ENCODE measurements at places on chromosomes 5 and 9. TPM values are rescaled to one million over a fixed set of nuclear protein-coding genes. Genes with fewer than 3 reads are reported as not detected.

- no peaks in the 10 kb centered on the region for H3K27me3 ChIP-seq
- H3K36me3 ChIP-seq: peaks cover 14% of the 10 kb centered on the region
- no peak overlapping the region for H3K4me3 ChIP-seq
- no peak overlapping the region for H3K27ac ChIP-seq
- H3K4me1 ChIP-seq: peaks cover 4% of the 10 kb centered on the region
Measured at GRCh38 chr5:34831303-34831702, 7.7 kb upstream of the TTC23L start.

GRCh38 chr5:1180841-1181271 lies 20.5 kb upstream of the SLC6A19 start:
- H3K36me3 ChIP-seq: no peaks in the 10 kb centered on the region
- H3K4me3 ChIP-seq: no peak overlapping the region
- no peak for DNase-seq
- H3K27me3 ChIP-seq: no peaks in the 10 kb centered on the region
- no peak overlapping the region for H3K27ac ChIP-seq

DNA sequence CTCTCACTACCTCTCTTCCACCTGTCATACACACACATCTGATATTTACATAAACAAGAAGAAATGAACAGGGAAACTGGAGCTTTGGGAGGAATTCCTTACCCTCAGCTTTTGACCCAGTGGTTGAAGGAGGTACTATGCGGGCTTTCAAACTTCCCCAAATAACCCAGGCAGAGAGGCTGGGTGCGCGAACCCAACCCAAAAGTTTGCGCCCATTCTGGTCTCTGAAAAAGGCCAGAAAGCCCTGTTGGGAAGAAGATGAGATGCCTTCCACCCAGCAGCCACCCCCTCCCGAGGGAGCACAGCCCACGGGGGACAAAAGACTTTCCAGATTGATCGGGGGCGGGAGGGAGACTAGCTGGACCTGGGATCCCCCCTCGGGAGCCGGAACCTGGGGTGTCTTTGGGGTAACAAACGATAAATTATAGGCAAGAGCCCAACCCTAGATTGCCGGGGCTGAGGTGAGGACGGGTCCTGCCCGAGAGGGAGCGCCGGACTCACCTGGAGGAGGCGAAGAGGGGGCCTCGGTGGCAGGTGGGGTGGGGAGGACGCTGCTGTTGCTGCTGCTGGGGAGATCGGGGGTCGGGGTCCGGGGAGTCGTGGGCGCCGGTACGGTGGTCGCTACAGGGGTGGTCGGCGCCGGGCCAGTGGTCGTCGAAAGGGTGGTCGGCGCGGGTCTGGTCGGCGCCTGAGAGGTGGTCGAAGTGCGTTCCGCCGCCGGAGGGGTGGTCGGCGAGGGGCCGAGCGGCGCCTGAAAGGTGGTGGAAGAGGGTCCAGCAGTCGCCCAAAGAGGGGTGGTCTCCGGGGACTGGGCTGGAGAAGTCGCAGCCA lies 798 bp downstream of the MEGF9 start:
- no peaks in the 10 kb centered on the region for H3K4me1 ChIP-seq
- peak overlapping the region; percentile 64 for H3K4me3 ChIP-seq

GAPT gene
- 5.1 TPM for total RNA-seq

DNA sequence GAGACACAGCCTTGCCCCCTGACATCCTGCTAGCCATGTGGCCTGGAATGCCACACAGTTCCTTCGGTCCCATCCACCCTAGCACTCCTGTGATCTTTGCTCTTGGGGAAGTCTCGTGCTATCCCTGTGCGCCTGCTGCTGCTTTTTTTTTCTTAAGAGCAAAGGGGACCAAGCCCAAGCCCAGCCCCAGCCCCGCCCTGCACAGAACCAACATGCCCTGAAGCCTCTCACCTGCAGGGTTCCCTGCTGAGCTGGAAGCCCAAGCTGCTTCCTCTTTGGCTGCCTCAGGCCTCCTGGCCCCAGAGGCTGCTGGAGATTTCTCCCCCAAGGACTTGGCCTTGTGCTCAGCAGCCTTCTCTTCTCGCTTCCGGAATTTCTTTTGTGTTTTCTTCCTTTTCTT lies 1.8 kb downstream of the SURF6 start:
- H3K27ac ChIP-seq: no peak overlapping the region
- no peak for DNase-seq
- H3K27me3 ChIP-seq: no peaks in the 10 kb centered on the region
- H3K4me3 ChIP-seq: no peak overlapping the region

- H3K27me3 ChIP-seq: no peaks in the 10 kb centered on the region
- no peaks in the 10 kb centered on the region for H3K4me1 ChIP-seq
Measured at GRCh38 chr5:169880012-169880663, 100.2 kb downstream of the INSYN2B start.

DNA sequence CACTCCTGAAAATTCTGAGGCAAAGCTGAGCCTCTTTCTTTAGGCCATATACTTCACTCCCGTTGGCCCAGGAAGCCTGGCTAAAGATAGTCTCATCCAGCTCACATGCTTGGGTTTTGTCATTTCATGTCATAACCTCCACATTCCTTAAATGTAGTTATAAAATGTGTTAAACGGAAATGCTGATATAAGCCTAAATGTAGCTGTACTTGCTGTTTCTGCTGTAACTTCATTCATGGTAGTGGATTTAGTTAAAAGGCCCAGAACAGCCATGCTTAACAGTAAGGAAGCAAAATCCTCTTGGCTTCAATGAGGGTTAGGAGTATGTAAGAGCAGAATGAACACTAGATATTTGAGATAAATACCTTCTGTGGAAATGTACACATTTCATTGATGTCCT lies 135.8 kb upstream of the TMEM161B start:
- no peak overlapping the region for H3K4me3 ChIP-seq
- DNase-seq: no peak
- no peak overlapping the region for H3K27ac ChIP-seq
- H3K27me3 ChIP-seq: no peaks in the 10 kb centered on the region
- no peaks in the 10 kb centered on the region for H3K4me1 ChIP-seq

DNA sequence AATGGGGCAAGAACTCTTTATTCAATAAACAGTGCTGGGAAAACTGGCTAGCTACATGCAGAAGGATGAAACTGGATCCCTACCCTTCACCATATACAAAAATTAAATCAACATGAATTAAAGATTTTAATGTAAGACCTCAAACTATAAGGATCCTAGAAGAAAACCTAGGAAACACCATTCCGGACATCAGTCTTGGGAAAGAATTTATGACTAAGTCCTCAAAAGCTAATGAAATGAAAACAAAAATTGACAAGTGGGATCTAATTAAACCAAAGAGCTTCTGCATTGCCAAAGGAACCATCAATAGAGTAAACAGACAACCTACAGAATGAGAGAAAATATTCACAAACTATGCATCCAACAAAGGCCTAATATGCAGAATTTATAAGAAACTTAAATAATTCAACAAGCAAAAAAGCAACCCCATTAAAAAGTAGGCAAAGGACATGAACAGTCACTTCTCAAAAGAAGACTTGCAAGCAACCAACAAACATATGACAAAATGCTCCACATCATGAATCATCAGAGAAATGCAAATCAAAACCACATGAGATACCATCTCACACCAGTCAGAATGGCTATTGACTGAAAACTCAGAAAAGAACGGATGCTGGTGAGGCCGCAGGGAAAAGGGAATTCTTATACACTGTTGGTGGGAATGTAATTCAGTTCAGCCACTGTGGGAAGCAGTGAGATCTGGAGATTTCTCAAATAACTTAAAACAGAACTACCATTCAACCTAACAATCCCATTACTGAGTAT lies 104.3 kb upstream of the MAP3K1 start:
- H3K27ac ChIP-seq: no peak overlapping the region
- H3K36me3 ChIP-seq: no peaks in the 10 kb centered on the region
- H3K4me1 ChIP-seq: no peaks in the 10 kb centered on the region
- H3K27me3 ChIP-seq: no peaks in the 10 kb centered on the region
- H3K4me3 ChIP-seq: no peak overlapping the region

FOXD4L4 gene
- not detected for total RNA-seq

GRCh38 chr5:141343242-141343952 lies at the start of gene PCDHGA3:
TSS of gene PCDHGA3 (plus strand) at chr5:141343829. CDS start at chr5:141344034, 205 bp downstream.
- DNase-seq: peak; percentile 40
- H3K36me3 ChIP-seq: no peaks in the 10 kb centered on the region
- H3K4me1 ChIP-seq: no peaks in the 10 kb centered on the region
- no peak within 1 kb of the TSS for H3K4me3 ChIP-seq
- no peaks in the 10 kb centered on the region for H3K27me3 ChIP-seq
- H3K27ac ChIP-seq: no peak within 1 kb of the TSS

MORN5 gene
- total RNA-seq: 22.9 TPM

DNA sequence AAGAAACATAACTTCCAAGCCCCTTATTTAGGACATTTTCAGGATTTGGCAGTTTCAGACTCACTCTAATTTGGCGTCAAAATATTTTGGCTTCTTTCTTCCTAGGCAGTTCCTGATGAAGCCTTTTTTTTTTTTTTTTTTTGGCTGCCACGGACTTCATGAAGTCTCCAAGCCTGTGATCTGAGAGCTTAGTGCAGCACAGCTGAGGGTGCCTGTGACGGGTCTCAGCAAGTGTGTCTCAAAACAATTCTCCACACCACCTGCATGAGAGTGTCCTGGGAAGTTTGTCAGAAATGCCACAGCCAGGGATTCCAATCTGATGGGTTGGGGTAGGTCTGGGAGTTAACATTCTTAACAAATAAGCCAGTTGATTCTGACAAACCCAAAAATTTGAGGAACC lies 6.0 kb upstream of the ESM1 start:
- H3K36me3 ChIP-seq: no peaks in the 10 kb centered on the region
- no peak overlapping the region for H3K27ac ChIP-seq
- H3K4me1 ChIP-seq: no peaks in the 10 kb centered on the region
- H3K27me3 ChIP-seq: peaks cover 2% of the 10 kb centered on the region
- no peak for DNase-seq

- no peaks in the 10 kb centered on the region for H3K27me3 ChIP-seq
- H3K4me3 ChIP-seq: no peak overlapping the region
- peaks cover 12% of the 10 kb centered on the region for H3K4me1 ChIP-seq
- H3K36me3 ChIP-seq: no peaks in the 10 kb centered on the region
- no peak overlapping the region for H3K27ac ChIP-seq
- peak; percentile 94 for DNase-seq
Measured at GRCh38 chr9:96048104-96048955, 172.8 kb downstream of the ERCC6L2 start.

TXNDC8 gene
- not detected for total RNA-seq

DNA sequence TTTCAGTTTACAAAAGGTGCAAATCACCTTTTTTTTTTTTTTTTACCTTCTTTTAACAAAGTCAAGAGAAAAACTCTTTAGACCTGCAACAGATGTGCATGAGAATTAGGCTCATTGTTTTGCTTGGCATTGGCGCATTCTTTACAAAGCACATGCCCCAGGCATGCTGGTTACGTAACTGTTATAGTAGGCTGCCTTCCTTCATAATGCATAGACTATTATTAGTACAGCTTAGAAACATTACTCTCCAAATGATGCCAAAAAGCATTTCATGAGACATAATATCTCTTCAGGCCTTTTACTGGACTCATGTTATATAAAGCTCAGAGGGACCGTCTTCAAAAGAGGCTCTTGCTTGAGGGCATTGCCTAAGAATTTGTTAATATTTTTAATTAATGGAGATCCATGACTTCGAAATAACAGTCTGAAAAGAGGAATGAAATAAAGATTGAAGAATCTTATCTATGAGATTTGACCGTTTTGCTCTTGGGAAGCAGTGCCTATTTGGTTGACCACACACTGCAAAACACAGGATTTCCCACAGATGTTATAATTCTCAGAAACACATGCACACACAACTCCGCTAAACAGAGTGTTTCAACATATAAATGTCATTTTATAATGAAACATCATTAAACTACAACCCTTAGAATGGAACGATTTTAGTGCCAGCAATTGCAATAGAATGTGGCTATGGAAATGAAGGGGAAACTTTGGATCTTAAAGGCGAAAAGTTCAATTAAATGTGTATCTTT lies 478.7 kb downstream of the PRR16 start:
- H3K27me3 ChIP-seq: no peaks in the 10 kb centered on the region
- no peak overlapping the region for H3K4me3 ChIP-seq
- H3K4me1 ChIP-seq: peaks cover 7% of the 10 kb centered on the region

BTNL8 gene
- total RNA-seq: 2.6 TPM

DNA sequence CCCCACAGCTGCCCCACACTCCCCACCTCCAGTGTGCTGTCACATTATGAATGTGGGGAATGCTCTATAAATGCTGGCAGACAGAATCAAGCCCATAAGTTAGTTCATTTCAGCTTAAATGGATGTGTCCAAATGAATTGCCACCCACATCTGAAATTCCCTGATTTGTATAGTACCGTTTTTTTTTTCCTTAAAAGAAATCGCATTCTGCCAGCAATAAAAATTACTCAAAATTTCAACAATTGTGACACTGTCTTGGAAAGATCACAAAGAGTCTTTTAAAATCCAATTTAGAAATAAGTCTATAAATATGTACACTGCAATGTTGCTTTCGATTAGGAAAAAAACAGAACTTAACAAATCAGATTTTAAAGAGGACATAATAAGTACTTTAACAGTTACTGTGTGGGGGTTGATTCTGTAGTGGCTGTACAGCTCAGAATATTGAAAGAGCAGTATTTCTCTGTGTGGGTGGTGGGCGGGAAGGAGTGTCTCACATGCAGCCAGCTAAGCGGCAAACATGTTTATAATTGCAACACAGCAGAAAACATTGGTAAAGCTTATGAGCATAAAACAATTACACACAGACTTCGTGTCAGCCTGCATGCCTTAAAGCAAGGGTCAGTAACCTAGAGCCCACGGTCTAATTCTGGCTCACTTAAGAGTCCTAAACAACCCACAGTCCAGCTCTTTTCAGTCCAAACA lies 24.9 kb upstream of the CSNK1G3 start:
- H3K27me3 ChIP-seq: no peaks in the 10 kb centered on the region
- no peaks in the 10 kb centered on the region for H3K4me1 ChIP-seq
- DNase-seq: peak; percentile 78
- no peaks in the 10 kb centered on the region for H3K36me3 ChIP-seq
- H3K27ac ChIP-seq: no peak overlapping the region

PTGER4 gene
- 33.6 TPM for total RNA-seq

- no peak overlapping the region for H3K27ac ChIP-seq
- peaks cover 30% of the 10 kb centered on the region for H3K4me1 ChIP-seq
- no peak for DNase-seq
Measured at GRCh38 chr5:139751236-139751635, 44.4 kb upstream of the PSD2 start.

Data from lung (tissue), 17 donors.